NCI-H1048 (cell line): ENCODE measurements at places on chromosomes 6 and 20.
A peak's percentile ranks its signal among the peaks of the same experiment; 100 is the strongest.

DNA sequence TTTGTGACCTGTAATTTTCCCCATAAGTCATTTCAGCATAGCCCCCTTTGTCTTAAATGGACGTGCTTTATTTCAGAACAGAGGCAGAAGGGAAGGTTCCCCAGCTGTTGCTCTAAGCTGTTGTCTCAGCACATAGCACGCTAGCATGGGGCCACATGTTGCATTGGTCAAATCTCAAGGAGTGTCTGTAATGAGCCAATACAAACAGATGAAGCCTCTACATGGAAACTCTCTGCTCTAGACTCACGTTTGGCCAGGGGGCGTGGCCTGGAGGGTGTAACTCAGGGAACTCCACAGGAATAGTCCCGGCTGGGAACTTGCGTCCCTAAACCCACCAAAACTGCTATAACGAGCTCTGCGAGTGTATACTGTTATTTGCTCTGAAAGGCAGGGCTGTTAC is 35.2 kb upstream of the SLC22A2 start:
- DNase-seq = no peak

GRCh38 chr20:47350181-47350550 is 6.3 kb downstream of the ZMYND8 start:
- DNase-seq = no peak

DNA sequence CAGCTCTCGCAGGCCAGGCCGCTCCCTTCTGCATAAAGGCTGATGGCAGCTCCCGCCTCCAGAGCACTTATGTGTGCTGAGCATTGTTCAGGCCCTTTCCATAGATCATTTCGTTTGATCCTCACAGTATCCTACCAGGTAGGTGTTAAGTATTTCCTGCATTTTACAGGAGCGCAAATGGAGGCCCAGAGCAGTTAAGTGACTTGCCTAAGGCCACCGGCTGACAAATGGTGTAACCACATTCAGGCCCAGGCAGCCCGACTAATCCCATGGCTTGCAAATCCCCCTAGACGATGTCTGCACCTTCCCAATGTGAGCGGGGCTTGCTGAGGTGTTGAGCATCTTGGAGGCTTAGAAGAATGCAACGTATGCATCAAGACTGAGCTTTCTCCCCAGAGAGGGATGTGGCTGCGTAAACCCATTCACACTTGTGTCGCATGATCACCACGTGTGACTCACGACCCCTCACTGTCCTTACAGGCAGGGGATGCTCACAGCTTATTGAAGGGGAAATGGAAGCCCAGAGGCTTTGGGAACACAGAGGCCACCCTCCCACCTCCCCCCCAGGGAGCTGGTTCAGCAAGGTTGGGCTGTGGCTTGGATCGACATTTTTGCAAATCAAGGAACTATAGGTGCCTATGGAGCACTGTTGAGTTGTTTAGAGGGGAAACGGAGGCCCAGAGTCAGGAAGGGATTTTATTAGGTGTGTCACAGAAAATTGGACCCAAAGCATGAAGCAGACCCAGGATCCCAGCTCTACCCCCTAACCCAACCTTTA is 7.0 kb downstream of the BPIFB2 start:
- DNase-seq = no peak

DNA sequence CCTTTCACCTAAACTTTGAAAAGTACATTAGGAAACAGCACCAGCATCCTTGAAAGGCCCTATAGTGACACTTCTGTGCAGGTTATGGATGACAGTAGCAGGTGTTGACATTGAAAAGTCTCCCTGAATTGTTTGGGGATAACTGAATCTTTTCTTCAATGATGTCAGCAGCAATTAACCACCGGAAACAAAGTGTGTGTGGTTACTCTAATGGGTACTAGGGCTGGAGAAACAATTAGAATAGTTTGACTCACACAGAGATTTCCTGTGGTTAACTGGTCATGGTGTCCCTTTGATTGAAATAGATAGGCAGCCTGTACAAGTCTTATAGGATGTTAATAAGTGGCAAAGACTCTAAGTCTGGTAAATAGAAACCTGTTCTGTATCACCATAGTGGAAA is 189.1 kb downstream of the TBX18 start:
- DNase-seq = no peak

DNA sequence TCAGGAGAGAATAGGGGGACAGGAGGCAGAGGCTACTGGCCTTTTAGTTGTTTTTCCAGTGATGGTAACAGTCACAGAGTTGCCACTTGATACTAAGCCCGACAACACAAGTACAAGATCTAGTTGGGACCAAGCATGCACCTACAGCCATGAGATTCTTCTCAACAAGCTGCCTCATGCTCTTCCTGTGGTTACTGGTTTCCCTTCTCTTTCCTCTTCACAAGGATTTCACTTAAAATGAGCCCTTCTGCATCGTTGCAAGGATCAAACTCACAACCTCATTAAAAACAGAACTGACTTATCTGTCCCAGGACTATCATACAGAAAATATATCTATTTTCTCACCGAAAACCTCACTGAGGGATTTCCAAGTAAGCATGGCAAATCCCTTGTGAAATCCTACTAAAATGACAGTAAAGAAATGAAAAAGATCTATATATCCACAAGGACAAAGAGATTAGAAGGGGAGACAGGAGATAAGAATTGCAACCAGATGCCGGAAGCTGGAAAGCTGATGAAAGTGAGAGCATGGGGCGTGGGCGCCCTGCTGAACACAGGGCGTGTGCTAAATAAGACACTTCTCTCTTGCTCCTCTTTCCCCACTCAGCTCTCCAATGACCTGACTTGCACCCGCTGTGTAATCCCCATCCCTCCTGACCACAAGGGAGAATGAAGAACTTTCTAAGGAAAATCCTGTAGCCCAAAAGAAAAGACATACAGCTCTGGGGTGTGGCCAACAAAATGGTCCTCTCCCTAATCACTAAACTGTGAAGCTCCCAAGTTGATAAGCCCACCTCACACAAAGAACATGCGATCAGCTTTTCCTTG is 13.4 kb downstream of the MTFR2 start:
- DNase-seq = no peak

DNA sequence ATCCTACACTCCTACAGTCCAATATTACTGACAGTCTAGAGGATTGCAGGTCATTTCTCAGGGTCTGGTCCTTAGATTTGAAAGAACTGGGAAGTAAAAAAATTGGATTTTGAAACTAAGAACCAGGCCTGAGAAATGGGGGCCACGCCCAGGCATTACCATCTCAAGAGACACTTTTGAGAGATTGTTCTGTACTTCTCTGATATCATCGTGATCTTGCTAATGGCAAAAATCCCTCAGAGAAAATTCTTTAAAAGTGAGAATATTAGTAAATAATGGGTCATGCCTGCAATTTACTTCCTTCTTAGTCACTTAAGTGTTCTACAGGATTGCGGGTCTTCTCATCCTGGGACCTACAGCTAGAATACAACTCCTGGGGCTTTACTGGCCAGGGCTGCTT is 42.0 kb upstream of the HIVEP1 start:
- DNase-seq = no peak

- peak; percentile 43 for DNase-seq
Measured at GRCh38 chr20:10654630-10655029, 19.2 kb downstream of the JAG1 start.

- DNase-seq = no peak
Measured at GRCh38 chr6:136060052-136060451, 190.1 kb downstream of the MTFR2 start.
